Activated T-cell treated with anti-CD3 and anti-CD28 coated beads for 24 hours (primary cell): ENCODE measurements at places on chromosomes 16 and 17.

DNA sequence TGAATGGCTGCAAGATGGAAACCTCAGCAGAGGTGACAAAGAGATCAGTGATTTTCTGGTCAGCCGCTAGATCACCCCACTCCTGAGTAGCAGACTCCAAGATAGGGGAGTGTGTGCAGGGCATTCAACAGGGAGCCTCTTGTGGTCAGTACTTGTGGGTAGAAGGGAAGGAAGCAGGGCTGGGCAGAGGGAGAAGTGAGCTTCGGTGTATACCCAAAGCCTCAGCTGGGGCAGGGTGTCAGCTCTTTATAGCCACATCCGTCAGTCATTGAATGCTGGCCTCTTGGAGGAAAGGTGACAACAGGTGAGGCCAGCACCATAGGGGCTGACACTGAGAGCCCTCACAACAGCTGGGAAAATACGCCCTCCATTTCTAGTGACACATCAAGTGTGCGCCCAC, 2.2 kb upstream of the SLC12A3 start:
- no peak for DNase-seq

- DNase-seq: no peak
Measured at GRCh38 chr17:2398182-2398581, 2.7 kb downstream of the MNT start.

DNA sequence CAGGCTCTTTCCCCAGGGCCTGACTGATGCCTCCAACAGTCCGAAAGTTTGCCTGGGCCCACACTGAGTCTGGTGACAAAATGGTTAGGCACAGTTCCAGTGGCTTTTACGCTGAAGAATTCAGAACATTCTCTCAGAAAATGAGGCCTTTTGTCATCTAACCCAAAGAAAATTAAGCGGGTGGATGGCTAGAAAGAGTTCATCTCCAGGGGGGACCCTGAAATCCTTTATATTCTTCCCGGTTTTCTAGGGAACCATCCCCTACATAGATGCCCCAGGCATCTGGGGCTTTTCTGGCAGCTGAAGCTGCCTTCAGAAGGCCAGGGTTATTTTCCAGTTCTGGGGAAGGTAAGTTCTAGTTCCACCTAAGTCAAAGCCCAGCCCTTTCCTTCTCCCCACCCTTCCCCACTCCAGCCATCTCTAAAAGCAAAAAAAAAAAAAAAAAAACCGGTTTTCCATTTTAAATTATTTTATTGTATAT, 2.2 kb downstream of the RASD1 start:
- DNase-seq: no peak

GRCh38 chr17:49821916-49822315, 26.0 kb downstream of the TAC4 start:
- no peak for DNase-seq

GRCh38 chr17:80260791-80261158, at the start of gene RNF213:
Gene RNF213, plus strand, starts transcription at chr17:80260852. Its CDS starts 2,830 bp downstream, at chr17:80263682.
- DNase-seq: peak; percentile 25

- DNase-seq: no peak
Measured at GRCh38 chr16:21005008-21005407, 104.4 kb downstream of the LYRM1 start.

- DNase-seq: no peak
Measured at GRCh38 chr17:44176257-44176656, 5.8 kb downstream of the ASB16 start.

GRCh38 chr17:48541577-48542113, 3.3 kb downstream of the HOXB2 start:
- DNase-seq: peak; percentile 18

DNA sequence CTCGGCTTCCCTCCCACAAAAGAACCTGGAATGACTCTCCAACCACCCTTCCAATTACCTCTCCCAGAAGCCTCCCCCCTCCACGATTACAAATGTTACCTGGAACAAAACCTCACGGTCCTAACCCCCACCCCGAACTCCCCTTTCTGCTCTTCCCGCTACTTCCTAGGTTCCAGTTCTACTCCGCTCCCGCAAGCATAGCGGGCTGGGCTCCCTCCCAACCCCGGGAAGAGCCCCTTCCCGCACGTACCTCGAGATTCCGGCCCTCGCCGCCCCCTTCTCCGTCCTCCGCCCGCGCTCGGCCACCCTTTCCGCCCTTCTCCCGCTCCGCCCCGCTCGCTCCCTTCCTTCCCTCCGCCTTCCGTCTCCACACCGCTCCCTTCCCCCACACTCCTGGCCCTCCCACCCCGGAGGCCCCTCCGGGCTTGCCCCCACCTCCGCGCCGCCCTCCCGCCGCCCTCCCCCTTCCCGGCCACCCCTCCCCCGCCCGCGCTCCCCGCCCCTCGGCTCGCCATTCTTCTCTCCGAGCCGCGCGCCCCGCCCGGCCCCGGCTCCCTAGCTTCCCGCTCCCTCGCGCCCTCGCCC, 457 bp downstream of the CHTF8 start:
- peak; percentile 73 for DNase-seq

DNA sequence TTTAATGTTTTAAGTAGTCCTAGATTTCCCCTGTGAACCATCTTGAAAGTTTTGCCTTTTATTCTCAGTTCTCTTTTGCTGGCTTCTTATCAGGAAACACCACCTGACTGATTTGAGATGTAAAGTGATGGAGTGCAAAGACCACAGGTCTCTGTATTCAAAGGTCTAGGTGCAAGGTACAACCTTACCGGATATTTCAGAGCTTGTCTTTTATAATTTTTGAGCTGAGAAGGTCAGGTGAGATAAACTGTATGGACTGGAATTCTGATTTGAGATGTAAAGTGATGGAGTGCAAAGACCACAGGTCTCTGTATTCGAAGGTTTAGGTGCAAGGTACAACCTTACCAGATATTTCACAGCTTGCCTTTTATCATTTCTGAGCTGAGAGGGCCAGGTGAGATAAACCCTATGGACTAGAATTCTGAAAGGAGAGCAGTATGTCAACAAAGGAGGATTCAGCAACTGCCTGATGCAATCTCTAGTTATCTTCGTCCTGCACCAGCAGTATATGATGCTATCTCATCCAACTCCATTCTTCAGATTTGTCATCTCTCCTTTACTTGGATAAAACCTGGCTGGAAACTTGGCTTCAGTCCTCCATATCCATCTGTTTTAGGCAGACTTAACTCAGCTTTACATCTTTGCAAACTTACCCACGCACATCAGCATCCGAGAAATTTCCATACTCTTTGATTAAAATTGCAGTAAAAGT, 64.3 kb downstream of the CENPV start:
- no peak for DNase-seq

- no peak for DNase-seq
Measured at GRCh38 chr16:87323727-87324410, 6.7 kb upstream of the C16orf95 start.

DNA sequence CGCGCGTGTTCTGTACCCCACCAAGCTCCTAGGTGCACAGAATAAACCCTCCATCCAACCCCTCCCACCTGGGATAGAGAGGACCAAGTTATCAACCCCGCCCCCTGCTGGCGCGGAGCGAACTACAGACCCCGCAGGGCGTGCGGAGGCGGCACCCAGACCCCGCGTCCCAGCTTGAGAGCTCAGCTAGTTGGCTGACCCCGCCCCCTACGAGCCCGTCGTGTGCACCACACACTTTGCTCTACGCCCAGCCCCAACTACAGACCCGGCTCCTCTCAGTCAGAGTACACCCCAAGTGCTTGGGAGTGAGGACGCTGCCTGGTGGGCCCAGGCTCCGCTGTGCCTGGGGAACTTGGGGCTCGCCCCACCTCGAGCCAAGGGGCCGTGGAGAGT, 1.5 kb downstream of the GRIN2A start:
- DNase-seq: peak; percentile 11

GRCh38 chr17:64527914-64528313, 21.1 kb downstream of the CEP95 start:
- DNase-seq: no peak

DNA sequence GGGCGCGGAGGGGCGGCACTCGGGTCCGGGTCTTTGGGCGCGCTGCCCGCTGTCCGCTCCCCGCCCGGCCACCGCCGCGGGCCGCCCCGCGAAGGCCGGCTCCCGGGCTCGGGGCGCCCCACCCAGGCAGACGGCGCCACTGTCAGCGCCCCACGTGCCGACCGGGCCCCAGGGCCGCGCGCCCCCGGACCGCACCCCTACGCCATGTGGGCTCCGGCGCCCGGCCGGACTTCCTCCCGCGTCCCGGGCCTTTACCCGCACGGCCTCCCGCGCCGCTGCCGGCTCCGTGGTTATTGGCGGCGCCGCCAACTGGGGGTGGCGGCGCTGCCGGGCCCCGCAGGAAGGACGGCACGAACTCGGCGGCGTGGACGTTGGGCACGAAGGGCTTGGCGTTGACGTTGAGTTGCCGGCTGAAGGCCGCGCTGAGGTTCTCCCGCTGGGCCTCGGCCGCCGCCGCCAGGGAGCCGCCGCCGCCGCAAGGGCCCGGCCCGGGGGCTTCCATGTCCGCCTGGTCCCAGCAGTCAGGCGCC, 577 bp downstream of the GSPT1 start:
- no peak for DNase-seq

DNA sequence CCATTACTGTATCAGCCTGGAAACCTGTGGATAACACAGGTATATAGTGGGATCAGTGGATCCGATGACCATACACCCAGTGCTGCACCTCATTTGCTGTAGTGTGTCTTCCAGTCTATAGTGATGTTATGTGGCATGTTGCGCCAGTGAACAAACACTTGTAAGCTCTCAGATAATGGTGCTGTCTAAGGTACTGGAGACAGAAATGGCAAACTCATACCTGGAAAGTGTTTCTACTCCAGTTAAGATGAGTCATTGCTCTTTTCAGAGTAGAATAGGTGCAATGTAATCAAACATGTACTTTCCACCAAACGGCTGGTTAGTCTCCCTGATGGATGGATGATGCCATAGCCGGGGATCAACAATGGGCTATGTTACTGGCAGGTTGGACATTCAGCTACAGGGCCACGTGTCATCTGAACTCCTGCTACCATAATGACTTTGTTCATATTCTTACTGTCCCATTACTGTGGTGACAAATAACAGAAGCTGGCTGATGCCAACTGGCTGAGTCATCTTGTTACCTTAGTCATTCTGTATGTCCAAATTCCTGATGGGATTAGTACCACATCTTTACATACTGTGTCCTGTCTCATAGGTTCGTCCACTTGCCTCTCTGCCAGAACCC, 6.3 kb downstream of the CCL11 start:
- DNase-seq: no peak

- no peak for DNase-seq
Measured at GRCh38 chr17:62673614-62674362, 46.3 kb downstream of the MRC2 start.

- no peak for DNase-seq
Measured at GRCh38 chr17:43342589-43342890, 56.3 kb upstream of the ARL4D start.

- DNase-seq: no peak
Measured at GRCh38 chr16:26993963-26994362, 72.8 kb upstream of the C16orf82 start.

DNA sequence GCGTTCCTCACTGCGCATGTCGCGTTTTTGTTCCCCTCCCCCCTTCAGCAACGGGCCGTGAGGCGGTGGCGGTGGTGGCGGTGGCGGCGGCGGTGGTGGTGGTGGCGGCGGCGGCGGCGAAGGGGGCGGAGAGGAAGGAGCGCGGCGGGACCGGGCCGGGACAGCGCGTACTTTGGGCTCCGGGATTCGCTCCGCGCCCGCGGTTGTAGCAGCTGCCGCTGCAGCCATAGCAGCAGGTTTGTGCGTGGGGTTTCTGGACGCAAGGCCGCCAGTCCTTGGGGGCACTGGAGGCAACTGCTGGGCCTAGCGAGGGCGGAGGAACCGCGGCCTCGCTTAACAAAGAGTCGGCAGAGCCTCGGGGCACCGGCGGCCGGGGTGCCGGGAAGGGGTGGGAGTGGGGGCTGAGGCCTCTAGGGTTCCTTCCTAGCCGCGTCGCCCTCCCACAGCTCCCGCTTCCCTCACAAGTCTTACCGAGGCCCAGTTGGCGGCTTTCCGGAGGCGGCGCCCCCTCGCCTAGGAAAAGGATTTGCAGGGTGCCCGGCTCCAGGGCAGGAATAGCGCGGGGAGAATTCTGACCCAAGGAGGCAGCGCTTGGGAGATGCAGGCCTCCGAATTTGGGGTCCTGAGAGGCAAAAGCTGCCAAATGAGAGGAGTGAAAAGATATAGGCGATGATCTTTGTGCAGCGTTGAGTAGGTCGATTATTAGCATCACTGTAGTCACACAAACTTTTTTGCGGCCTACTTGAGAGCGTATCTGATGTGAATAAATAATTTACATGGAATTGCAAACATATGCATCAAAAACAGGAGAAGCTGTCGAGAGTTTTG, at the start of gene DDX42:
TSS of gene DDX42 (plus strand) at position 30 of the 828 bp plus-strand sequence. CDS start 12,880 bp downstream, outside the sequence.
- no peak for DNase-seq

GRCh38 chr17:50803676-50804075, 31.7 kb upstream of the WFIKKN2 start:
- no peak for DNase-seq

DNA sequence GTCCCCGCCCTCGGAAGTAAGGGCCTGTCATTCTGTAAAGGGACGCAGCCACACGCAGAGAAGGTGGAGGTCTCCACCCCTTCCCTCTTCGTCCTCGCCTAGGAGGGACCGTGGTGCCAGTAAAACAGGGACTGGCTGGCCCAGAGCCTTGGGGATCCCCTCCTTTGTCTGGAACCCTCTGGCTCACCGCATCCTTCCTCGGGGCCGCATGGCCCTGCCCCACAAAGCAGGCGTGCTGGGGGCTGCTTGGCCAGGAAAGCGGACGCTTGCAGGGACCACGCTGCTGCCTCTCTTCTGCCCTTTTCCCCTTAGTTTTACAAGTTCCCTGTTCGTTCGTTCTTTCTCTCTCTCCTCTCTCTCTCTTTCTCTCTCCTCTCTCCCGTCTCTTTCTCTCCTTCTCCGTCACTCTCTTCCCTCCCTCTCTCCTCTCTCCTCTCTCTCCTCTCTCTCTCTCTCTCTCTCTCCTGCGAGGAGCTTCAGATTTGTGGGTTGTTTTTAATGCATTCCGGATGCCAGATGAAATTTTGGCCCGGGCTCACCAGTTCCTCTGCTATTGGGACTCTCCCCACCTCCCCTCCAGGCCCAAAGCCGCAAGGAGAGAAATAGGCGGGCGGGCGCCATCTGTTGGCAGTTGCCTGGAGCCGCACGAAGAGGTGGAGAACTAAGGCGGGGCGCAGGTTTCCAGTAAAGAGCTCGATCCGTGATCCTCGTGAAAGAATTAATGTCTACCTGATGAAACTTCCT, 35.1 kb upstream of the CDRT4 start:
- DNase-seq: peak; percentile 57

GRCh38 chr16:11550791-11551498, 35.8 kb downstream of the LITAF start:
- DNase-seq: no peak

DNA sequence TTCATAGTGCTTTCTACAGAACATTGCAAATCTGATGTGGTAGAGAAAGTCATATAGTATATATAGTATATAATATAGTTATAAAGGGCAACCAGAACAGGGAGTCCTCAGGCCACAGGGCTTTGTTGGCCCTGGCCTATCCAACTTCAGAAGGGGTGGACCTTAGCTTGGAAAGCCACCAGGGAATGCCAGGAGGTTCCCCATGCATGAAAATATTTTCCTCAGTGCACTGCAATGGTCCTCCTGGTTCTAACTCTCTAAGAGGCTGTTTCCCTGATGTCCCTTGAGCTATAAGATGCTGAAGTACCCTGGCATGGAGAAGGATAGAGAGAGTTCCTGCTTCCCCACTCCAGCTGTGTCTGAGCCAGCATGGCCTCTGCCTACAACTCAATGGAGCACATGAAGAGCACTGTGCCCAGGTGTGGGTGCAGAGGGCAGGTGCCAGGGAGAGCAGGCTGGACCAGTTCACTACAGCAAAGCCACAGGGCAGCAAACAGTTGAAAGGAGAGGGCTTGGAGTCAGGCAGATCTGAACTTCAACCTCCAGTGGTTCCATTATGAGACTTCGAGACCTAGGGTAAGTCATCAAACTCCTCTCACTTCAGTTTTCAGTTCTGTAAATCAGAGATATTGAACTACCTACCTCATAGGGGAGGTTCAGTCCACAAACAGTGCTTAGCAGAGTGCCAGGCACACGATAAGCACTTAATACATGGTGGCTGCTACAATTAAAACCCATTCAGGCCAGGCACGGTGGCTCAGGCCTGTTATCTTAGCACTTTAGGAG, 183.1 kb downstream of the SALL1 start:
- no peak for DNase-seq
